ENCODE measurements at places on chromosomes 3 and 15.

GRCh38 chr3:62028236-62028635 is 345.1 kb downstream of the FEZF2 start:
- DNase-seq, result no peak

DNA sequence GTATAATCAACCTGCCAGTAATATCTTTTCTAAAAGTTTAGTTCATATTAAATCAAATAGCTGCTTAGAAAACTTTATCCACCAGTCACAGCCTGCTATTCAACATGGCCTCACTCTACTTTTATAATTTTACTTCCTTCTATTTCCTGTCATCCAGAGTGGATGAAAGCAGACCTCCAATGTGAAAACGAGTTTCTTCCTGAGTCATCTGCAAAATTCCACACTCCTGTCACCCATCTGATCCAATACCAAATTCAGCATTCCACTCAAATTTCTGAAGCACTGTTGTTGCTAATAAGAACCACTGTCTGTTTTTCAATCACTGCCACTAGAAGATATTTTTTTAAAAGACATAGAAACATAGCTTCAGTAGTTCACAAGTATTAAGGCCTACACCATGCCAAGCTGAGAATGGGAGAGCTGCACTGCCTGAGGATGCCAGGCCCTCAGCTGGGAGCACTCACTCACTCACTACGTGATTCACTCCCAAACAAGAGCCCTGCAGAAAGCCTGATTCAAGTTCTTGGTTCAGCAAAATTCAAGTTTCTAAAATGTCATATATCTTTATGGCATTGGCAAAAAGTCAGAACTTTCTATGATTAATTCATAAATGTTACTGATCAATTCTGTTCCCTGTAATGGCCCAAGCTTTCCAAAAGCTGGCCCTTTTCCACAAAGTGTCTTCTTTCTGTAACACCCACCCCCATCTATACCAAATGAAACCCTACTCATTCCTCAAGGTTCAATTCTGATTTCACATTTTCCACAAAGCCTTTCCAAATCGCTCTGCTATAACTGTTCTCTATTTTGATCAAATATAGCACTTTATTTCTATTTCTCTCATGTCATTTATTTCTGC is 82.9 kb downstream of the FSIP1 start:
- DNase-seq, result no peak

DNA sequence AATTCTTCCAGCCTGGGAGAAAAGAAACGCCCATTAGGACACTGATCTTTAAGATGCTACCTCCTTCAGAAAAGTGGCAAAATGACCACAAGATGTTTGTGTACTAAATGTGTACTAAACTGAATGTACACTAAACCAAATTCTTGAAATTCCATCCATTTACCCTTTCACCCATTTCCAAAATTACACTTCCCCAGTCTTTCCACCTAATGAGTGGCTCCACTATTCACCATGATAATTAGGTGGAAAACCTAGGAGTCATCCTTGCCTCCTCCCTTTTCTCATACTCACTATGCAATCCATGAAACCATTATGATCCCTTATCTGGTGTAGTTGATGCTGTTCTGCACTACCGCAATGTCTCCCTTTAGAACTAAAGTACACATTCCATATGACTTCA is 452.1 kb upstream of the THBS1 start:
- no peak for DNase-seq

- no peak for DNase-seq
Measured at GRCh38 chr3:112640276-112640929, 540 bp downstream of the CCDC80 start.

- DNase-seq, result no peak
Measured at GRCh38 chr3:151880416-151880690, 6.9 kb downstream of the SUCNR1 start.

DNA sequence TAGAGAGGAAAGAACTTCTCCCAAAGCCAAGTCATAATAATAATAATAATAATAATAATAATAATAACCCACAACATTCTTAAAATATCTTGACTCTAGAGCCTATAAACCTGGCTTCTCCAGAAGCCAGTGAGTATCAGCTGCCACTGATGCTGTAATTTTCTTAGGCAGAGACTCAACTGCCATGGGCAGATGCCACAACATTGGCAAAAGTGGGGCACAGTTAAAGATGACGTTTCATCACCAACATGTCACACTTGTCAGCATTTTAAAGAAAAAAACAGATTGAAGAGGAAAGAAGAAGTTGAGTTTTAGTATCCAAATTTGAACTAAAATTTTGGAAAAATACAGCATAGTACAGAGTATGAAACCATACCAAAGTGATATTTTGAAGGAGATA is 265.0 kb downstream of the ZMAT3 start:
- DNase-seq, result no peak

- DNase-seq, result no peak
Measured at GRCh38 chr3:37520907-37521341, 340.8 kb upstream of the CTDSPL start.

GRCh38 chr3:75254685-75255084 is 409.4 kb upstream of the FRG2C start:
- DNase-seq, result no peak

- no peak for DNase-seq
Measured at GRCh38 chr3:56621681-56622080, 61.4 kb downstream of the TASOR start.

DNA sequence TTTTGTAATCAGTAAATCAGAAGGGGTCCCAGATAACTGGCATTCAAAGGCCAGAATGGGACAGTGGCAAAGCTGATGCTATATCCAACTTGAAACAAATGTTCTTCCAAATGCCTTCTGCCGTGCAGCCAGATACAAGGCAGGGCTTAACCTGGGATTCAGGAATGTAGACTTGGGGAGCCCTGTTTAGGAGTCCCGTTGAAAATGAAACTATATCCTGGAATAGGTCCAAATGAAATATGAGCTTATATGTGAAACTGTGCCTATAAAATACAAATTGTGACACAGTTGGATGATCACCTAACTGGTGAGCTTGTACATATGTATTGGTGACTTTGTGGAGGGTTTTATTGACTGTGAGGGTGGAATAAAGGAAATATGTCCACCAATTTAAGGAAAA is 28.7 kb downstream of the FRMD4B start:
- DNase-seq, result no peak

DNA sequence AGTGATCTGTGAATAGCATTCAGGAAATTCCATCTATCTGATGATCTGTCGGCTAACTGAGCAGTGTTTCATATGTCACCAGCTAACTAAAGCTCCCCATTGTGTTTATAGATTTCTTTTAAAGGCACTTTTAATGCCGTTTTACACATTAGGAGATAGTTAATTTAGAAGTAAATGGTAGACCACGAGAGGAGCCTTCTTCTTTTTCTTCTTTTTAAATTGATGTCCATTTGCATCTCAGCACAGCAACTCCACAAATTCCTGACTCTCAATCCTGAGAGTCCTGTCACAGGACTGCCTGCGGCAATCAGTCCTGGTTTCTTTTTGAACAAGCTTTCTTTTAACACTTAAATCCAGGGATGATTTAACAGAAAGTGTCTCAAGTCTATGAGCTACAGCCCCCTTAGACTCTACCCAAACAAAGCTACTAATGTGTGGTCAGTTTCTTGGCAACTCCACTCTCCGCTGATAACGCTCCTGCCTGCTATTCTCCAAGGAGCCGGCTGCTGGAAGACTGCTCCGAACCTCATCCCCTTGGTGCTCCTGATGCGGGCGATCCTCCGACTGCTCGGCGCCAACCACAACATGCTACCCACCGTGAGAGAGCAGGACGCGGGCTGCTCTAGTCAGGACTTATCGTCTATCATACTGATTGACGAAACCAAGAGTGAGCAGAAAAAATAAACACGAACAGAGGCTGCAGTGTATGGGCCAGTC is 421.4 kb downstream of the MECOM start:
- DNase-seq, result no peak

GRCh38 chr3:126550488-126551051 is 8.2 kb downstream of the C3orf22 start:
- no peak for DNase-seq

DNA sequence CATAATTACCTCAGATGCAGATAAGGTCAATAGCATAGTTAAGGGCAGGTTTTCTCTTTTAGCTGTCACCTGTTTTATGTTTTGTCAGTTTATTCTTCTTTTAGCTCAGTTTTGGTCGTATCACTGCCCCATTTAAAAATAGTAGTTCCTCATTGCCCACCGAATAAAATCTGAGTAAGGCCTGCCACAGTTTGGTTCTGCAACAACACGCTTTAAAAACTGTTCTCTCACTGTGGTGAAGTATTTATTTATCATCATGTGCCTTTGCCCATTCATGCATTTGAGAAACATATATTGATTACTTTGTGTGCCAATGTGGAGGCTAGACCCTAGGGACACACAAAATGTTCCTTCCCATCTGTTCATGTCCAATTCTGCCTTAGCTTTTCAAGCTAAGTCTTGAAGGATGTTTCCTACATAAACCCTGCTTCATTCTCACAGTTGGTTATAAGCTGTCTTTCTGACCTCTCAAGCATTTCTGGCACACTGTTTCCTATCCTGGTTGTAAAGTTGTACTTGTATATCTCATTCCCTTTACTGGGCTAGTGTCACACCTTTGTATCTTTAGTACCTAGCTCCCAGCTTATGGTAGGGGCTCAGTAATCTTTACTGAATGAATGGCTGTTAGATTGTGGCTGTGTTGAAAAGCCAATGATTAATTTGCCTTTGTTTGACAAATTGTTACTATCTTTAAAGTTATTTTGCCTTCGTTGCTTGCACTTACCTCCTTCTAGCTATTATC is 23.9 kb downstream of the AKAP13 start:
- DNase-seq, result no peak

GRCh38 chr3:27392950-27393679 is 23.9 kb upstream of the NEK10 start:
- no peak for DNase-seq

- no peak for DNase-seq
Measured at GRCh38 chr3:25465266-25465860, 37.3 kb downstream of the RARB start.

- no peak for DNase-seq
Measured at GRCh38 chr3:151960961-151961580, 87.6 kb downstream of the SUCNR1 start.

DNA sequence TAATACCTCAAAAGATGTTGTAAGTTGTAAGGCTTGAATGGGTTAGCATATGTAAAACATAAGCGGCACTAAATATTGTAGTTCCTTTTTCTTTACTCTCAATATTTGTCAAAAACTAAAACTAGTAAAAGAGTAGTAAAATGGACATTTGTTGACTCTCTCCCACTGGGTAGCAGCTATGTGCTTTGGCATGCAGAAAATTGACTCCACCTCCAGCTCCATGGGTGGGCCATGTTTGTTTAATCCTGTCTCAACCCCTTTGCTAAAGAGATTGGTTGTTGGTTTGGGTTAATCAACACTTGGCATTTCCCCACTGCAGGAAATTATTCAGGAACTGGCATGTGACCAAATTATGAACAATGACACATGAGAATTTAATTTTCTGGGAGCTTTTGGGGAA is 114.8 kb downstream of the EOMES start:
- DNase-seq, result no peak

DNA sequence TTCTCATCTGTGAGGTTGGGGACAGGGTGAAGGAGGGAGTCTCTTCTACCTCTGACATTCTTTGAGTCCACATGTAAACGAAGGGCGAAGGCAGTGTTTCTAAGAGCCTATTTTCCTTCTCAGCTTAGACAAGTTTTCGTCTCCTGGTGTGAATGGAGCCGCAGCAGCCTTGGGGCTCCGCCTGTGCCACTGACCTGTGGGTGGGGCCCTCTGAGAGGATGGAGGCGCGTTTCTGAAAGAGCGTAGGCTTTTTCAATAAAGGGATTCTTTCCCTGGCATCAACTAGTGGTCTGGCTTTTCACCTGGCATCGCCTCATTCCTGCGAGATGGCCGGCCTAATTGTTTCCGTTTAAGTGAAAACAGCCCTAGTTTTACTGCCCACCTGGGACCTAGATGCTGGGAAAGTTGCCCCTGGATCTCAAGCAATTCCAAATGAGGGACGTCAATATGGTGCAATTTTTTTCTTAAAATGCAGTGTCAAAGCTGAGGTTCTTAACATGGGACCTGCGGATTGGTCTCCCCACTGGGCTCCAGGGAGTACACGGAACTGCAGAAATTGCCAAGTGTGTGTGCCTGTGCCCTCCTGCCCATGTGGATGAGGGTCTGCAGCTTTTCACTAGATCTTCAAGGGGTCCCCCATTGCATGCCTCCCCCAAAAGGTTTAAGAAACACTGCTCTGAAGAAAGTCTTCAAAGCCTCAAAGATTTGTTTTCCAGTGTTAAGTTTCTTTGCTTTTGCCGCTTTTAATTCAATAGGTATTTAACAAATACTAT is 958 bp downstream of the GLDN start:
- DNase-seq, result no peak

GRCh38 chr3:53890726-53891475 is 758 bp downstream of the SELENOK start:
- DNase-seq, result no peak

- DNase-seq, result no peak
Measured at GRCh38 chr3:54527521-54527920, 400.3 kb downstream of the LRTM1 start.

DNA sequence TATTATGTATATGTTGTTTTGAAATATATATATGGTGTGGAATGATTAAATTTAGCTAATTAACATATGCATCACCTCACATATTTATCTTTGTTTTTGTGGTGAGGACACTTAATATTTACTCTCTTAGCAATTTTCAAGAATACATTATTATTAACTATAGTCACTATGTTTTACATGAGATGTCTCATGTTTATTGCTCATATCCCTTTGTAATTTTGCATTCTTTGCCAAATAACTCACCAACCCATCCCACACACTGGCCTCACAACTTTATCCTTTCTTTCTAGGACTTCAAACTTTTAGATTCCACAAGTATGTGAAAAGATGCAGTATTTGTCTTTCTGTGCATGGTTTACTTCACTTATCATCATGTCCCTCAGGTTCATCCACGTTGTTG is 950.2 kb upstream of the CADM2 start:
- DNase-seq, result no peak

- no peak for DNase-seq
Measured at GRCh38 chr3:167110901-167111300, 269.2 kb downstream of the ZBBX start.

DNA sequence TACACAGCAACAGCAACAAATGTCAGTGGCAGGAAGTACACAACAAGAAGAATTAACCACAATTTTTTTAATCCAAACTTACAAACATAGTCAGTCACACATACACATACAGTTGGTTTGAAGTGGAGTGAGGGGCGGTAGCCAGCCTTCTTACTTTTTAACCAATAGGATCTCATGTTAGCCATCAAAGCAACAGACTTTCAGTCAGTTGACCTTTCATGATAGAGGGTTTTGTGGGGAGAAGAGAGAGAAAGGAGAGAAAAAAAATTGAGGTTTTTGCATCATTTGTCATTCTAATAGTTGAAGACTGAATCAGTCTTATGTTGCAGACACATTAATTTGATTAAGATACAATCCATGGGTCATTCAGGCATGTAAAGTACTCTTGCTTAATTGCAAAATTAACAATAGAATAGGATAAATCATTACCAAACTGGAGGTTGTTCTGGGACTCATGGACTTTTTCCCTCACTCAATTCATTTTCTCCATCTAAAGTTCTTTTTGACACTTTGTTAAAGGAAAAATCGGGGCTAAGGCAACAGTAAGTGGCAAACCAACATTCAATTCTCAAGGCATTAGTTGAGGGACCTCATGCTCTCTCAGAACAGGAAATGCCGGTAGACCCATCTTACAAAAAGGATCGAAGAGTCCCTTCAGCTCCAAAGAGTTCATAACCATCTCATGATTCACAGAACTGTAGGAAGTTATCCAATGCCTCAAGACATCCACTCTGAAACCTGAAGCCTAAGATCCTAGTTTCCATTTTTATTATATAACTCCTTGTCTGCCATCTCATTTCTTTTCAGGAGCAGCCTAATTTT is 159.5 kb upstream of the LPP start:
- no peak for DNase-seq
